ENCODE measurements at places on chromosomes 13 and 19. TPM values are rescaled to one million over a fixed set of nuclear protein-coding genes. Genes with fewer than 3 reads are reported as not detected.

- no peak for ATAC-seq
Observed at GRCh38 chr19:57830071-57830602, at the start of gene ZNF587B. TSS of gene ZNF587B (plus strand) at chr19:57830299. CDS start at chr19:57830529, 230 bp downstream.

DNA sequence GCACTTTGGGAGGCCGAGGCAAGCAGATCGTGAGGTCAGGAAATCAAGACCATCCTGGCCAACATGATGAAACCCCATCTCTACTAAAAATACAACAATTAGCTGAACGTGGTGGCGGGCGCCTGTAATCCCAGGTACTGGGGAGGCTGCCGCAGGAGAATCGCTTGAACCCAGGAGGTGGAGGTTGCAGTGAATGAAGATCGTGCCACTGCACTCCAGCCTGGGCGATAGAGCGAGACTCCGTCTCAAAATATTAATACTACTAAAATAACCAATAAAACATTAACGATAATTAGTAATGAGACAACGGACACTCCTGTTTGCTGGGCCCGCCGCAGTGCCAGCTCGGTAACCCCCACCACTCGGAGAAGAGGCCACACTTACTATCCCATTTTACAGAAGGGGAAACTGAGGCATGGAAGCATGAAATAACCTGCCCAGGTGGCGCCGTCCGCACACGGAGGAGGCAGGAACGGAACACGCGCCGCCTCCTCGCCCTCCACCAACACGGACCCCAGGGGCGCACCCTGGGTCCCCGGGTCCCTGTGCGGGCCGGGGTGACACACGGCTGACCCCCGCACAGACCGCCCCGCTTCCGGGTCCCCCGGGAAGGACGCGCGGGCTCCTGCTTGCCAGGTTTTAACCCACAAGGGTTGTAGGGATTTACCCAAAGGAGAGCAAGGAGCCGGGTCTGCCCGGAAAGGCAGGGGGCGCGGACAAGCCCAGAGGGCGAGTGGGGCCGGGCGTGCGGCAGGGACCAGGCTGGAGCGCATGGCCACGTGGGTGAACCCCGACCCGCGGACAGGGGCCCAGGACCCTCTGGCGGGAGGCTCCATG, 1.6 kb downstream of the R3HDM4 start:
- ATAC-seq, result no peak

- ATAC-seq, result no peak
Observed at GRCh38 chr13:102970542-102970941, 95.7 kb downstream of the SLC10A2 start.

DNA sequence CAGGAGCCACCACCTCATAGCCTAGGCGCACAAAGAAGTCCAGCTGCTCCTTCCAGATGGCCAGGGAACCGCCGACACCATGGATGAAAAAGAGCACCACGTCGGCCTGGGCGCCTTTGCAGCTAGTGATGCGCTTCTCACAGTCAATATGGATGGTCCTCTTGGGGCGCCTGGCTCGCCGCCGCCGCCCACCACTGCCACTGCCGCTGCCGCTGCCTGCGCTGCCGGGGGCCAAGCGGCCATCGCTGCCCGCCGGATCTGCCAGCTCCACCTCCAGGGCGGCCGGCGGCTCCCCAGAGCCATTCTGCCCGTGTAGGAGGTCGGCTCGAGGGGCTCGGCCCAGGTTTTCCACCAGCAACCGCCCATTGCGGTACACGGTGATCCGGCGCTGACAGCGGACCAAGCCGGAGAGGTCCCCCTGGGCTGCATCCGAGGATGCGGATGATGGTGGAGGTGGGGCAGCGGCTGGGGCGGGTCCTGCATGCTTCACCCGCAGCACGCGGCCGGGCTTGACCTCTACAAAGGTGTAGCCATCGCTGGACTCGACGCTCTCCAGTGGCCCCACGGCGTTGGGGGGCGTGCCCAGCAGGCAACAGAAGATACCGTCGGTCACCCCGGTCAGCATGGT, 2.1 kb downstream of the ABHD8 start:
- no peak for ATAC-seq

DNA sequence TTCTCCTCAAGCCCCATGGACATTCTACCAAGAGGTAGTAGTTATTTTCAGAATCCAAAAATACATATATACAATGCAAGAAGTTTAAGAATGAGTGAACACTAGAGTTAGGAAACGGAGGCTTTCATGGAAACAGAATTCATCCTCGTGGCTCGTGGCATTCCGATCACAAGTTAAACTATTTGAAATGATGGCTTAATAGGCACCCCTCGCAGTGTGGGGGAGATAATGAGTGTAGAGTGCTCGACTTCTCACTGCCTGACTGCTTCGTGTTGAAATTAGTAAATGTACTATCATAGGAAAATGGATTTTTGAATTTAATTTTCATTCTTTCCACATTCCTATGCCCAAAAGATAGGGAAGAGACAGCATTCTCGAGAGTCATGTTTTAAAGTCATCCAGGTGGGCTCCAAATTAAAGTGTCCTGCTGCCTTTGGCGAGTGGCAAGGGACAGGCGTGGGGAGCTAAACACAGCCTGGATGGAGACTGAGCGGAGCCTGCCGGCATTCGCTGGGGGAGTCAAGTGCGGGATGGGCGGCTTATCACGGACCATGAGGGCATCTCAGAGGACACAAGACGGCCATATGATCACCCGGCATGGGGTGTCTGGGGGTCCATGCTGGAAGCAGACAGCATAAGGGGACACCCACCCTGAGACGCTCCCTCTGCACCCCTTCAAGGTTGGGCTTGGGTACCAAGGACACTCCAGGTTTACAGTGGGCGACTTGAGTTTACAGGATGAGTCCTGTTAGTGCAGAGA, 165.2 kb downstream of the TEX29 start:
- ATAC-seq, result no peak

DNA sequence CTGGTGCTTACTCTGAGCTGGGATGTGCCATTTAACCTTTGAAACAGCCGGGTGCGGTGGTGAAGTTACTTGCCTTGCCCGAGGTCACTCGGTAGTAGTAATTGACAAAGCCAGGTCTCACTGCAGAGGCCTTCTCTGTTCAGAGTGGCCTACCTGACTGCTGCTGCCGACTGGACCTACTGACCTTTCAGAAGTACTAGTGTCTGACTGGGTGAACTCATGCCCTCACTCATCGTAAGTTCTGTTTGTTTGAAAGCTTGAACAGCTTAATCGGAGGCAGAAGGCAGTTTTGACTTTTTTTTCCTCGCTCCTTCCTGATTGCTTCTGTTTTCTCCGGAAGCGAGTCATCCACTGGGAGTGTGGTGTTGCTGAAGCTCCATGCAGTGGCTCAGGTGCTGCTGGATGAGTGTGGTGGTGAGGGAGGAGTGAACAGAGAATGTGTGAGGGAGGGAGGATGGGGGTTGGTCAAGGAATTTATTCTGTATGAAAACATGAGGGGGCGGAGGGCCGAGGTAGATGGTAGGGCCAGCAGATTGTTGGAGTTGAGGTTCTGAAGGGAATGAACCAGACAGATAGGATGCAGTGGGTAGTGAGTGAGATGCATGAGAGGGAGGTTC, 2.7 kb downstream of the SPINT2 start:
- ATAC-seq, result no peak

- no peak for ATAC-seq
Observed at GRCh38 chr19:18233224-18233825, 7.1 kb upstream of the PDE4C start.

GRCh38 chr19:49894879-49895565, 1.7 kb downstream of the IL4I1 start:
- peak; percentile 54 for ATAC-seq

GRCh38 chr13:29999492-30000369, 149.3 kb upstream of the UBL3 start:
- no peak for ATAC-seq

DNA sequence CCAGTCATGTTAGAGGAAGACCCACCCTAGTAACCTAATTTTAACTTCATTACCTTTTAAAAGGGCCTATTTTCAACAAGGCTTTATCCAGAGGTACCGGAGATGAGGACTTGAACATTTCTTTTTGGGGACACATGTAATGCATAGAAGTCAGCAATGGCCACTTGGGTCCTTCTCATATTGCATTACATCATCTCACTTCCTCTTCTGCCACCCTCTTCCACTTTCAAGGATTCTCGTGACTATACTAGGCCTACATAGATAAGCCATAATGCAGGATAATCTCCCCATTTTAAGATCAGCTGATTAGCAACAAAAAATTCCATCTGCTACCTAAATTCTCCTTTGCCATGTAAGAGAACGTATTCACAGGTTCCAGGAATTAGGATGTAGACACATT, 557.2 kb downstream of the KCTD12 start:
- no peak for ATAC-seq

- peak; percentile 43 for ATAC-seq
Observed at GRCh38 chr19:22052644-22053013, 345 bp downstream of the ZNF257 start.

Gene PTGER1
- 0.17 TPM for total RNA-seq

Gene PEPD
- 33.1 TPM for total RNA-seq

Gene SHC2
- not detected for total RNA-seq

Gene SULT2A1
- total RNA-seq, result not detected
